ENCODE measurements at places on chromosomes 12 and 14.

- DNase-seq: peak; percentile 67
Observed at GRCh38 chr12:128817111-128818015, 6.4 kb downstream of the SLC15A4 start.

DNA sequence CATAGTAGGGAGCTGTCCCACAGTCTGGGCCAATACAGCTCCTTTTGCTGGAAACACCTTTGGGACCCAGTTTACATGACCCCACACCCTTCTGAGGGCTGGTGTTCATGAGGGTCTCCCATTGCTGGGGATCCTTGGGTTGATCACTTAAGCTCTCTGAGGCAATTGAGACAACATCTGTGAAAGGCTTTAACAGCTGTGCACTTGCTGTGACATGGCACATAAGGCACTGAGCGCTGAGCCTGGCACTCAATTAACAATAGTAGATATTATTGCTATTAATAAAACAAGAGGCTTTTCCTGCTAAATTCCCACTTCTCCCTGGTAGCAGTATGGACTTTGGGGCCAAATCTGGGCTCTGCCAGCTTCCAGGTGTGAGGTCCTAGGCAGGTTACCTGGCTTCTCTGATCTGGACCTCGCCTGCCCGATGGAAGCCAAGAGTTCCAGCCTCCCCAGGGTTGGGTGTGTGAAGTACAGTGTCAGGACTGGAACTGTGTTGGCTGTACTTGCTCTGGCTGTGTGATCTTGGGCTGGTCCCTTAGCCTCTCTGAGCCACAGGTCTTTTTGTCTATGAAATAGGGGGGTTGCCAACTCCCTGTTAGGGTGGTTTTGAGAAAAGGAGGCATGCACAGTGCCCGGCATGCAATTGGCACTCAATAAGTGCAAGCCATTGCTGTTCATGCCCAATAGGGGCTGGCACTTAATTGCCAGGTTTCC lies 3.1 kb downstream of the SH2B3 start:
- no peak for DNase-seq

GRCh38 chr12:6067152-6067916 lies 57.1 kb downstream of the VWF start:
- peak; percentile 22 for DNase-seq

DNA sequence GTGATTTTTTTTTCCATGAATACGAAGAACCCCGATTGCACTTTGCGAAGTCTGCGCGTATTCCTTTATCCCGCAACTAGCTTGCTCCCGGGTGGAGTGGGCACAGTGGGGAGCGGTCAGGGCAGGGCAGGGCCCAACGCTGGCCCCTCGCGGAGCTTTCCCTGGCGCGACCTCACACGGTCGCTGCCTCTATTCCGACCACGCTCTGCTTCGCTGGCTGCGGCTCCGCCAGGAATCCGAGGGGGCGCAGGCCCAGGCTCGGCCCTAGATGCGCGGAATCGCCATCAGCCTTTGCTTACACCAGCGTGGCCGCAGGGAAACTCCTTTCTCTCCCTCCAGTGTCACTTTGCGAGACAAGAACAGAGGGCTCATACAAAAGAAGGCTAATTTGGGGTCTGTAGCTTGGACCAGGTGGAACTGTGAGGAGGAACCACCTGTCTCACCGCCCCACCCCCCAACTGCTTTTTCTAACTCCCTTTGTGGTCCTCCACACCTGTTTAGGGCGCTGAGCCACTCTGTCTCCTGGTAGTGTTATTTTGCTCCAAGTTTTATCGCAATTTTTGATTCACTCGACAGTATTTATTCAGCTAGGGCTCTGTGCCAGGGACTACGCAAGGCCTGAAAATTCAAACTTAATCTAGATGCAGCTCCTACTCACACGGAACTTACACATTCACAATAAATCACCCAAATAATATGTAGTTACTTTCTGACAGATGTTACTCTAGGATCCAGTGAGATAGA lies 3.1 kb upstream of the NKX2-1 start:
- DNase-seq: no peak

GRCh38 chr14:30573226-30573814 lies 14.4 kb downstream of the G2E3 start:
- no peak for DNase-seq

- no peak for DNase-seq
Observed at GRCh38 chr12:79415321-79415720, 275.4 kb downstream of the PAWR start.

- no peak for DNase-seq
Observed at GRCh38 chr12:53811606-53812005, 59.8 kb upstream of the CISTR start.

DNA sequence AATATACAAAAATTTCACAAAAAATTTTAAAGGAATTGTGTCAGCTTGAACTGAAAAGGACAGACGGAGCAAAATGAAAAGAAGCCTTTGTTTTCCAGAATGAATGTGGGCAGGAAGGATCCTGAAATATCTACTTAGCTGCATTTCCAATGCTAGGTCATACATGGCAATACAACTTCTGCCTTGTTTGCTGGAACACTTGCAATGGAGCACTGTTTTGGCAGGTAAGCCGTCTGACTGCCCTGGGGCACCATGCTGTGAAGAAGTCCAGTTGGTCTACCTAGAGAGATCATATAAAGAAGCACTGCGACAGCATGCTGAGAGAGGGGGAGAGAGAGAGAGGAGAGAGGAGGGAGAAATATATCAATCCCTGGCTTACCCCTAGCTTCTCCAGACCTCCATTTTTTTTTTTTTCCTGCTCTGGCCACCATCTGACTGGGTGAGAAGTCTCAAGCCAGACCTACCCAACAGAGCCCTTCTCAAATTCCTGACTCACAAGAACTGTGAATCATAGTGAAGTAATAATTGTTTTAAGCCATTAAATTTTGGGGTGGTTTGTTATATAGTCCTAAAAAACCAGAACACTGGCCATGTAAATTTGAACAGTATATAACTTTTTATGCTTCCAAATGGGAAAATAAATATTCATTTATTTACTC lies 97.1 kb upstream of the PRICKLE1 start:
- no peak for DNase-seq

GRCh38 chr12:57118711-57119271 lies 7.6 kb upstream of the STAT6 start:
- peak; percentile 67 for DNase-seq

DNA sequence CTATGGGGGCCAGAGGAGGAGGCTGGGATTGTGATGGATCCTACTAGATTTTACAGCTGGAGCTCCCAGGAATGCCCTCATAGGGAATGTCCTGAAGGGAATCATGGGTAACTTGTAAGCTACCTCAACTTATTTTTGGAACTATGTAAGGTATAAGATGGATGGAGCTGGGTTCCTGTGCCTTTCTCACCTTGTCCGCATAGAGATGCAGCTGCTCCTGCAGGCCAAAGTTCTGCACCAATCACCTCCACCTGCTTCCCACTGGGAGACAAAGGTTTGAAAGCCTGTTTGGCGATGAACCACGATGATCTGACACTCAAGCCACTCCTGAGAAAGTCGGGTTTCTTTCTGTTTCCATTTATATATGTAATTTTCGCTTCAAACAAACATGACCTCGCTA lies 648 bp upstream of the AKAP5 start:
- no peak for DNase-seq

GRCh38 chr12:58801986-58802385 lies 118.3 kb downstream of the LRIG3 start:
- DNase-seq: no peak

DNA sequence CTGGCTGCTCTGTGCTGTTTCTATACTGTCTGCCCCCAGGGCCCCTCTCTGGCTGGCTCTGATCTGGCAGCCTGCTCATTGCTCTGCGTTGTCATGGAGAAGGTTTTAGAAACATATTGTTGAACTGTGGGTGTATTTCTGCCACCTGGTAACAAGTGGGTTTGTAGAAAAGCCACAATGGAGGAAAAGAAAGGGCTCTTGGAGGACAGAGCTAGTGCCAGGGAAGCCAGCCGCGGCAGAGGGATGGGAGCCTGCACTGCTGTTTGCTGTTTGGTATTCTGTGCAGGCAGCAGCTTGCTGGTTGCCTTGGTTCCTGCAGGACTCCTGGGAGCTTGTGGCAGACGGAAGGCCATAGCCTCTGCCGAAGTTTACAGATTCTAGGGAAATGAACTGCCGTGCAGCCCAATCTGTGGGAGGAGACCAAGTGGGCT lies 15.1 kb downstream of the CCDC177 start:
- no peak for DNase-seq

- DNase-seq: no peak
Observed at GRCh38 chr12:40681148-40681547, 11.1 kb upstream of the CNTN1 start.

DNA sequence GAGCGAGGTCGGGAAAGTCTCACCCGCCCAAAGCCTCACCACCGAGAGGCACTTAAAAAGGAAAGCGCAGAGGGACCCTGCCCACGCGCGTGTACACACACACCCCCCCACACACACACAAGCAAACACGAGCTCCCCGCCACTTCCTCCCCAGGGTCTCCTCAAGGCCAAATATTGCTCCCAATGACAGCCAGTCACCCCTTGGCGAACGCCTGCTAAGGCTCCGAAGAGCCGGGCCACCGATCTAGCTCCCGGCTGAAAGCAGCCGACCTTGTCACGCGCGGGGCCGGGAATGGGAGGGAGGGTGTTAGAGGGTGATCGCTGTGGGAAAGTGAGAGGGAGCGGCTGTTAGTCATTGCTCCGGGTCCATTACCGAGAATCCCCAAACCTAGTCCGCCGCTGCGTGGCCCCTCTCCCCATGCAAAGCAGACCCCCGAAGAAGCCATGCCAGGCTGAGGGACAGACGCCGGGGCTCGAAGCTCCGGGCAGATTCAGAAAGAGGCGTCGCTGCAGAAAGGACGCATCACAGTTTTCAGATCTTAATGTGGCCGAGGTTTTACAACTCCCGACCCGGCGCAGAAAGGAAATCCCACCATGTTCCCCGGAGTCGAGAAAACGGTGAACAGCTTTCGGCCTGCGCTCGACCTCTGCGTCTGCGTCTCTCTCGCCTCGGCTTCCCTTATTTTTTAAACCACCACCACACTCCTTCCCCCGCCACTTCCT lies 2.6 kb downstream of the BMP4 start:
- DNase-seq: no peak

DNA sequence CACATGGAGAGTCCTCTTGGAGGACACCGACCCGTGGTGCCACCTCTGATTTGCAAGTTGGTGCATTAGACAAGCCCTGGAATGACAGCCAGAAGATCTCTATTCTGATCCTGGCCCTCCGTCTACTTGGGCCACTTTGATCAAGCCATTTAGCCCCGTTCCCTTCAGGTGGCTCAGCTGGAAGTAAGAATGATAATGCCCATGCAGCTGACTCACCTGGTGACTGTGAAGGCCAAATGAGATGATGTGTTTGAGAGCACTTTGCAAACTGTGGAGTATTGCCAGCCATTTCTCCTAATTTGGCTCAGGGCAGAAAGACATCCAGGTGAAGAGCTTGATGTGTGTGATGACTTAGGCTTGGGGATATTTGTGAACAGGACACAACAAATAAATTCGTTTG lies 165.9 kb downstream of the ETV6 start:
- DNase-seq: no peak

GRCh38 chr14:92546347-92547053 lies 32.9 kb downstream of the RIN3 start:
- DNase-seq: no peak

GRCh38 chr12:11500188-11500860 lies 105.0 kb upstream of the PRB2 start:
- DNase-seq: peak; percentile 63

GRCh38 chr12:94073441-94074051 lies 74.8 kb upstream of the PLXNC1 start:
- no peak for DNase-seq

DNA sequence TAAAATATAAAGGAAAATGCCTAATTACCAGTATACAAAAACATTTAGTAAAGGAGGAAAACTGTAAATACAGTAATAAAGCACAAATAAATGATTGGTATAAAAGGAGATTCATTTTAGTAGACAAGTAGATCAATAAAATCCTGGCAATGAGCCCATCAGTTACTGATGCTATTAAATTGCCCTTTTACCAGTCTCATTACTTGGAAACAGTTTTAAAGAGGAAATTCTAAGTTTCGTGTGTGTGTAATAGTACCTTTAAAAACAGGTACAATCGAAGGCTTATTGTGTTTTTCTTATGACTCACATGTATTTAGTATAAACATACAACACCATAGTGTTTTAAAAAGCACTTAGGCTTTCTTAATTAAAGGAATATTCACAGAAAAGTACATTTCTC lies 46.4 kb upstream of the SYT10 start:
- DNase-seq: peak; percentile 10

DNA sequence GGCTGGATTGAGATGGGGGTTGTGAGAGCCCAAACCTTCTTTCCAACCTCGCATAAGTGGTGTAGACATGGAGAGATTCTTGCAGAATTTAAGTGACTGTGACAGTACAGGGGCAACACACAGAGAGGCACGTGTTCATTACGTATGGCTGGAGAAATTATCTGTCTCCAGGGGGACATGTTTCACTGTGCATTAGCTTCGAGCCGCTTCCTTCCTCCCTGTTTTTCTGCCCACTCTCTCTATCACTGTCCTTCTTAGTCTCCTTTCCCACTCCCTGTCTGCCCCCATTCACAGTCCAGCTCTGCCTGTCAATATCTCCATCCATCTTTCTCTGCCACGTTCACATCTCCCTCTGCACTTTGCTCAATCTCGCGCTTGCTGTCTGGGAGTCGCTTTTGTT lies 11.5 kb upstream of the C14orf93 start:
- no peak for DNase-seq

GRCh38 chr12:109763201-109763841 lies 49.7 kb downstream of the FAM222A start:
- DNase-seq: peak; percentile 45

- DNase-seq: no peak
Observed at GRCh38 chr12:27198036-27198435, 46.0 kb upstream of the STK38L start.

DNA sequence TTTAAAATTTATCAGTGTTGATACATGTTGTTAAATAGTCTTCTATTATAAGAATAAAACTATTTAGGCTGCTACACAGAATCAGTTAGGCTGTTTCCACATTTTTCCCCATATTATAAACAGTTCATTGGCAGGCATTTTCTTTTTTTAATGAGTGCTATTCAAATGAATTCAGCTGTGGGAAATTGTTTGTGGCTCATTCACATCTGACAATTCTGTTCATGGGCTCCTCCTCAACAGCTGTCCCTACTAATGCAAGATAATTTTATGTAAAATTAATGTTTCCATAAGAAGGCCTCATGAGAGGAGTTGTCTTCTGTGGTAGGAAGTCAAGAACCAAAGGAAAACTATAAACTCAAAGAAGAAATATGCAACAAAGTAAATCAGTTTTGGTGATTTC lies 218.0 kb downstream of the PPFIA2 start:
- no peak for DNase-seq

GRCh38 chr14:34344318-34344717 lies 117.7 kb downstream of the SPTSSA start:
- DNase-seq: no peak

DNA sequence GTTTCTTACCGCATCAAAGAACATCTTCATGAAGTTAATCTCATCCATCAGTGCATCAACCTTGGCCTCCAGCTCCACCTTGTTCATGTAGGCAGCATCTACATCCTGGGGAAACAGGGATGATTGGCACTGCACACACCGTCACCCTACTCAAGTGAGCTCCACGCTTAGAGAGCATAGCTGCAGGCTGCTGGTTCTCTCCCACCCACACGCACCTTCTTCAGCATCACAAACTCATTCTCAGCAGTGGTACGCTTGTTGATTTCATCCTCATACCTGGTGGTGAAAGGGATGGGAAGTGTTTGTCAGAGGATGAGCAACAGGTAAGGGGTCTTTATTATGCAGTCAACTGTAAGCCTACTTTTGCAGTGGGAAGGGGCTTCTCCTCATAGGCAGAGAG lies 2.3 kb downstream of the KRT5 start:
- no peak for DNase-seq

- DNase-seq: no peak
Observed at GRCh38 chr12:93408813-93409212, 31.1 kb downstream of the NUDT4 start.

Measured in OCI-M1 (cell line).